ENCODE measurements at places on chromosomes 6 and 20.

- no peak for DNase-seq
These were observed 8.6 kb downstream of the TPX2 start for GRCh38 chr20:31747640-31748039.

- peak; percentile 78 for DNase-seq
These were observed 36.4 kb downstream of the HFE start for GRCh38 chr6:26123675-26123946.

GRCh38 chr6:168107191-168107983 lies 28.4 kb upstream of the FRMD1 start:
- DNase-seq: no peak

DNA sequence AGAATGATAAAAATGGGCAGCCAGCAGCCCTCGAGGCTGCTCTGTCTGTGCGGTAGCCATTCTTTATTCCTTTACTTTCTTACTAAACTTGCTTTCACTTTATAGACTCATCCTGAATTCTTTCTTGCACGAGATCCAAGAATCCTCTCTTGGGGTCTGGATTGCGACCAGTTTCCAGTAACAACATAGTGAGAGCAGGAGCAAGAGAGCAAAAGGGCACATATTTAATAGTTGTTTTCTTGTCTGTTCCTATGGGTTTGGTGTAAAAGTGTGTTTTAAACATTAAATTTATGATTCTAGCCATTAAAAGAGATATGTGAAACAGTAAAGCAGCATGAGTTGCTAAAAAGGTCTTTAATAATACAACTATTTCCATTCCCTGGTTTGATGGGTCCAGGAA lies 78.8 kb upstream of the OPRM1 start:
- no peak for DNase-seq

- DNase-seq: no peak
These were observed 8.7 kb downstream of the NUDT3 start for GRCh38 chr6:34383656-34384320.

DNA sequence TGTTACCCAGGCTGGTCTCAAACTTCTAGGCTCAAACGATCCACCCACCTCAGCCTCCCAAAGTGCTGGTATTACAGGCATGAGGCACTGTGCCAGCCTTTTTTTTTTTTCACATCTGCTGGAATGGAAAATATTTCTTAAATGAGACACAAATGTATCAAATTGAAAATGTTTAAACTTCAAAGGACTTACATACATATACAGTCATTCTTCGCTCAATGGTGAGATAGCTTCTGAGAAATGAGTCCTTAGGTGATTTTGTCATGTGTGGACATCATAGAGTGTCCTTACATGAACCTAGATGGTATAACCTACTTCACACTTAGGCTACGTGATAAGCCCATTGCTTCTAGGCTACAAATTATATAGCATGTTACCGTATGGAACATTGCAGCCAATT lies 43.1 kb downstream of the MICA start:
- DNase-seq: no peak

DNA sequence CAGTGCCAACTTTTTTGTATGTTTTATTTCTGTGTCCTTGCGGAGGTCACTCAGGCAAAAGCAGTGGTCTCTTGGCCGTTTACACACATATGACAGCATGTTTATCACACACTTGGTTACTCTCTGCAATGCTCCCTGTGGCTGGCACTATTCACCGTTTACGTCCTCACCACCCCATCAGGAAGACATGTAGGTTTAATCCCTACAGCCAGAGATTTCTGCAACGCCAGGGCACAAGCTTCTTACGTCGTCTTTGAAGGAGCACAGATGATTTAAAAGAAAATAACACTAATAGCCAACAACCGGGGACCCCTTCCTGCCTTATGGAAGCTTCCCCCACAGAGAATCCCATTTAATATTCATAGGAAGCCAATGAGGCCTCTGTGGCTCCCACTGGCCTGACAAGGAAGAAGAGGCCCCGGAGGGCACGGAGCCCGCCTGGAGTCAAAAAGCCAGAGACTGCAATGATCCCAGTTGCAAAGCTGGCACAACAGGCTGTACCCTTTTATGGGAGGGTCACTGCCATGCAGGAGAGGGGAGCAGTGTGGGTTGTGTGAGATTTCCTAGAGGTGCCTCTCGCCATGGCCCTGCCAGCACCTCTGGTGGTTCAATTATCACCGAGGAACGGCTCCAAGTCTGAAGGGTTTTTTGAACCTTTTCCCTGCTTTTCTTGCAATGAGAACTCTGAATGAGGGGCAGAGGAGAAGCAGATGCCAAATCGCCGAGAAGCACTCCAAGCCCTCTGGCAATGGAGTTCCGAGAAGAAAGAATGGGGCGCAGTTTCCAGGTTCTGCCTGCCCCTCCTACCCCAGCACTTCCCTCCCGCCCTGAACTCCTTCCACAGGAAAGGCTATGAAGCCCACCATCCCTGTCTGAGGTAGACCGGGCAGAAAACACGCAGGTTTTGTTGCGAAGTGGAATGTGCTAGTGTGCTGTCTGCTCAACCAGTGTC lies 96.2 kb downstream of the THBS2 start:
- DNase-seq: no peak

DNA sequence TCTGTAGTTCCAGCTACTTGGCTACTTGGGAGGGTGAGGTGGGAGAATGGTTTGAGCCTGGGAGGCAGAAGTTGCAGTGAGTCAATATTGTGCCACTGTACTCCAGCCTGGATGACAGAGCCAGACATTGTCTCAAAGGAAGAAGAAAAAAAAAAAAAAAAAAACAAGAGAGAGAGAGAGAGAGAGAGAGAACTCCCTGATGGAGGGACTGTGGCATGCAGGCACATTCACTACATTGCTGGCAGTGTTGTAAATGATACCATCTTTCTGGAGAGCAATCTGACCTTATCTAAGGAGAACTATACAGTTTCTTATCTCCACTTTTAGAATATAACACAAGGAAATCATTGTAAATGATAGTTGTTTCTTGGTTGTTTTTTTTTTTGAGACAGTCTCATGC lies 85.1 kb downstream of the MDN1 start:
- no peak for DNase-seq

DNA sequence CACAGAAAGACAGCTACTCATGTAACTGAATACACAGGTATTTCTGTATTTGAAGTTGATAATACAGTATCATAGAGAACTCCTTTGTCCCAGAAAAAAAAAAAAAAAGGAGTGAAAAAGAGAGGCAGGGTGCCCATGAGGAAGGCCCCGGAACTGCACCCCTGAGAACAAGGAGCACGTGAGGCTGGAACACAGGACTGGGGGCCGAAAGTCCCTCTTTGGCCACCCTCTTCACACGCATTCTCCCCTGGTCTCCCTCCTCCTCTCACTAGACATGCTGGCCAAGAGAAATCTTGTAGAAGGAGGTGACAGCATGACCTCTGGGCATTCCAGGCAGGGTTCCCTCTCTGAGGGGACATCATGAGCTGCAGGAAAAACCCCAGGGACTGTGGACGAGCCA lies 62.7 kb upstream of the TRAF3IP2 start:
- DNase-seq: no peak

DNA sequence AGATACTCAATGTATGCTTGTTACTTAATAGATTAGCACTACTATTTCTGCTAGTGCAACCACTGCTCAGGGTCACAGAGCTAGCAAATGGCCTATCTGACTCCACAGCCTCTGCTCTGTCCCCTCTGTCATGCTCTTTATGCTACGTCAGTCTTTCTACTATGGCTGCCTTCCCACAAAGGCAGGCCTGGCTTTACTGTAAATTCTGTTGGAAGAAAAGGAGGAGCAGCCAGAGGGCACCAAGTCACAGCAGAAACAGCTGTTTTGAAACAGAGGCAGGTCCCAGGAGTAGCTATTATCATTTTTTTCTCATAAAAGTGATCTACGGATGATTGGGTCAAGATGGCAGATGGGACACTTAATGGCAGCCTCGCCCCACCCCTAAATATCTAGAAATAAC lies 10.0 kb upstream of the ELMO2 start:
- DNase-seq: no peak

DNA sequence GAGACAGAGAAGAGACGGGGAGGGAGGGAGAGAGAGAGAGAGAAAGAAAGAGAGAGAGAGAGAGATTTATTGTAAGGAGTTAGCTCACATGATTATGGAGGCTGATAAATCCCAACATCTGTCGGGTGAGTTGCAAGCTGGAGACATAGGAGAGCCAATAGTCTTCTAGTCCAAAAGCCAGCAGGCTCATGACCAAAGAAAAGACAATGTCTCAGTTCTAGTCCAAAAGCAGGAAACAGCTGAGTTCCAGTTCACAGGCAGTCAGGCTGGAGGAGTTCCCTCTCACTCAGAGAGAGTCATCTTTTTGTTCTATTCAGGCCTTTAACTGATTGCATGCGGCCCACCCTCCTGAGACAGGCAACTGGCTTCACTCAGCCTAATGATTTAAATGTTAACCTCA lies 416.6 kb downstream of the PREX1 start:
- DNase-seq: peak; percentile 8

GRCh38 chr6:157660414-157660813 lies 162.6 kb upstream of the SNX9 start:
- DNase-seq: no peak

DNA sequence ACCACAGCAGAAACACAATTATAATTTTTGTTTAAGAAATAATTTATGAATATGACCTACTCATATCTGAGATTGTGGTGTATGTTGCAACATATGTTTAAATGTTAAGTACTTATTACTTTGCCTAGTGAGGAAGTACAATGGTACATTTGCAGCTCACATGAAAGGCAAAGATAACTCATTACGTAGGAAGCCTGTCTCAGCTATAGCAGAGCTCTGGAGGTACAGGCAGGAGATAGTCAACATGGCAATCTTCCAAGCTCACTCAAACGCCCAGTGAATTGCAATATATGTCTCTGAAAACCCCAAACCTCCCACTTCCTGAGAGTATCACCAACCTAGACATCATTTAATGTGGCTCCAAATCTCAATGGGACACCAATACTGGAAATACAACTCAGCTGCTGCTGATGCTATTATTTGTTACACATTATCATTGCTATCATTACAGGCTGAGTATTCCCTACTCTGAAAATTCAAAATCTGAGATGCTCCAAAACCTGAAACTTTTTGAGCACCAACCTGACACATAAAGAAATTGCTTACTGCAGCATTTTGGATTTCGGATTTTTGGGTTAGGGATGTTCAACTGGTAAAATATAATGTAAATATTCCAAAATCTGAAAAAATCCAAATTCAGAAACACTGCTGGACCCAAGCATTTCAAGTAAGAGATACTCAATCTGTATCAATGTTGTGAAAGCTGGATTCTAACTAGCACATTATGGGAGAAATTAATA lies 25.1 kb upstream of the GSTA4 start:
- no peak for DNase-seq

- no peak for DNase-seq
These were observed 61.6 kb upstream of the CEP85L start for GRCh38 chr6:118712969-118713368.

GRCh38 chr6:145534989-145535388 lies 200.3 kb downstream of the EPM2A start:
- no peak for DNase-seq

GRCh38 chr6:126308362-126308761 lies 31.6 kb upstream of the CENPW start:
- DNase-seq: no peak

DNA sequence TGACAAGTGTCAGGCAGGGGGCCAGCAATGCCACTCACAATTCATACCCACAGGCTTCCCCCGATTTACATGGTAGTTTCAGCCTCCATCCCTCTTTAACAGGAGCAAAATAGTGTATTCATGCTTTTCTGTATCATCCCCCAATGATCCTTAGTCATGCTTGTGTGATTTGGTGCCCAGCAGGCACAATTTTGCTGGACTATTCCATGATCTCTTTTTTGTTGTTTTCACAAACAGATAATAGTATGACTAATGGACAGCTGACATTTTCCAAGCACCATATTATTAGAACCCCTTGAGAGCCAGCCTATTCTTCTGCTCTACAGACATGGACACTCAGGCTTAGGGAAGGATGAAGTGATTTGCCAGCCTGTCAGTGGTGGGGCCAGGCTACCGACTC lies 128.2 kb upstream of the RIPOR2 start:
- no peak for DNase-seq

DNA sequence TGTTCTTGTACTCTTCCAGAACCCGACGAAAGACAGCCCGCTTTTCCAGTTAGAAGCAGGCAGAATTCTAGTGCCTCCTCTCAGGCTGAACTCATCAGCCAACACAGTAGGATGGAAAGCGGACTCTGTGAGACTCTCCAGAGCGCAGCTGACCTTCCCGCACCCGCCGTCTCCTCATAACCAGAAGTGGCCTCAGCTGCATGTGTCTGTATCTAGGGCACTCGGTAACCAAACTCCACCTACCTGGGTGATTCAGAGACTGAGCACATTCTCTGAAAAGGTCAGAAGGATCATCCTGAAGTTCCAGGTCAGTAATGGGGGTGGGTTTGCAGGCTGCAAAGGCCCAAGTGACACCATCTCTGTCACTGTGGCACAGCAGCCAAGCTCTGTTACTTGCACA lies 66.7 kb upstream of the NFATC2 start:
- DNase-seq: no peak

- DNase-seq: no peak
These were observed 37.2 kb downstream of the SCAND1 start for GRCh38 chr20:35917077-35917476.

GRCh38 chr20:32920530-32921298 lies 62.0 kb downstream of the EFCAB8 start:
- DNase-seq: no peak

- no peak for DNase-seq
These were observed 64.4 kb downstream of the UBE2V1 start for GRCh38 chr20:50048420-50049166.

DNA sequence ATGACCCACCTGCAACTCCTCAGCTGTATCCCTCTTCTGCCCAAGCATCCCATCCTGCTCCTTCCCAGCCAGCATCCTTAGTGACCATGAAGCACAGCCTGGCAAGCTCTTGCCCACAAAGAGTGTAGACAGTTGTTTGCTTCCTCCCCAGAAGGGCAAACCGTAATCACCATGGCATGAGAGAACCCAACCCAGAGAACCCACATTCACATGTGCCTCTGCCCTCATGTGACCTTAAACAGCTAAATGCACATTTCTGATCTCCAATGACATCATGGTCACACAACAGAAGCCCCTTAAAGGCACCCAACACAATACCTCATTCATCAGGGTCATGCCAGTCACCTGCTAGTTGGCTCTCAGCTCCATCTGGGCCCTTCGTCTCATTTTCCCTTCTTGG lies 162.8 kb upstream of the CDYL start:
- no peak for DNase-seq

- no peak for DNase-seq
These were observed 130.0 kb upstream of the ARG1 start for GRCh38 chr6:131443014-131443413.

- no peak for DNase-seq
These were observed 31.4 kb downstream of the TMEM181 start for GRCh38 chr6:158591134-158591809.

- peak; percentile 60 for DNase-seq
These were observed 118.4 kb upstream of the SGK1 start for GRCh38 chr6:134436281-134436815.

GRCh38 chr6:170284126-170284773 lies 6.6 kb downstream of the DLL1 start:
- DNase-seq: no peak

- DNase-seq: no peak
These were observed at the start of gene KCNQ2 for GRCh38 chr20:63471981-63472831. KCNQ2 (minus strand) TSS chr20:63472655; CDS start chr20:63472463, 192 bp downstream.

- no peak for DNase-seq
These were observed 473.6 kb downstream of the EPHA7 start for GRCh38 chr6:92945799-92946198.

- no peak for DNase-seq
These were observed 203.1 kb downstream of the UBE3D start for GRCh38 chr6:82862543-82862942.
